ENCODE measurements at places on chromosomes 12 and 14.
A peak's percentile ranks its signal among the peaks of the same experiment; 100 is the strongest.

DNA sequence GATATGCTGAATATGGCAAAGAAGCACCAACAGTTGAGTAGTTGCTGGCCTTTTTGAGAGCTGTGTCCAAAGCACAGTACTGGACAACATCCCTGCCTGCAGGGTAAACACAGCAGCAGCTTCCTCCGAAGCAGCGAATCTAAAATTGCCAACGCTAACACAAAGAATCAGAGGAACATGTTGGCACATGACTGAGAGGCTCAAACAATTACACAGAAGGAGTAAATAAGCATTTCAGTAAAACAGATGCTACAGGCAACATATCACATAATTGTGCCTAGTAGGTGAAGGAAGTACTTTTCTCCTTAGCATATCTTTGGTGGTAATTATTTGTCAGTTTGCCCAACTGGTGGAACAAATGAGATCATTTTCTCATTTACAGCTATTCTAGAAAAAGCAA lies 52.1 kb downstream of the KICS2 start:
- DNase-seq = no peak

- no peak for DNase-seq
These were observed 108.1 kb downstream of the ZFP36L1 start for GRCh38 chr14:68684466-68685418.

GRCh38 chr12:112243255-112244110 lies 118.1 kb downstream of the TRAFD1 start:
- no peak for DNase-seq

DNA sequence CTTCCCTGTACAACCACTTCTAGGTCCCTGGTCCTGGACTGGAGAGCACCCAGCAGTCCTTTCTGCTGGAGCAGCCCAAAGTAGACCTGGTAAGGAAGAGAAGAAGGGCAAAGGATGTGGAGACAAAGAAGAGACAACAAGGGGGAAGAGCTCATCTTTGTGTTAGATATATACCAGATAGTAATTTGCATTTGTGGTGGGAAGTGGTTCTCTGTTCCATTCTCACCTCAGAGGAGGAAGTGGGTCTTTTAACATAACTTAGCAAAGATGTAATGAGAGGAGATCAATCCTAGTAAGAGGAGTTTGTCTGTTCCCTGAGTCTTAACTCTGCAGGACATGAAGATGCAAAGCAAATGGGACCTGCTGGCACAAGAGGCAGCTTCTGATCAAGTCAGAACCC lies 8.0 kb downstream of the CCDC198 start:
- DNase-seq = no peak

DNA sequence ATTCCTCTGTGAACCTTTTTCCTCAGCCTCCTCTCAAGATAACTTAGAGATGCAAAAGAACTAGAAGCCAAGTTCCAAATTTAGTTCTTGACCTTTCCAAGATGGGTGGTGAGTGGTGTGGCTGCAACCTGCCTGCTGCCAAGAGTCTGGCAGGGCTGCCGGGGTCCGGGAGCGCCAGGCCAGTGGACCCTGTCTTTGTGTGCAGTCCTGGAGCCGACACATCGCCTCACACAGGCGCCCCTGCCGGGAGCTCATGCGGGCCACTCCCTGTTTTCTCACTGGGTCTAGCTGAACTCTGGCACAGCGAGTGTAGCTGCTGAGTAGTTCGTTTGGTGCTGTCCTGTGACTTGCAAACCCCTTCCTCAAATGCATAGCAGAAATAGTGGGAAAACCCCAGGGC lies 84.9 kb downstream of the CACNA1C start:
- DNase-seq = no peak

- DNase-seq = no peak
These were observed 2.0 kb downstream of the SERPINA1 start for GRCh38 chr14:94386085-94387031.

DNA sequence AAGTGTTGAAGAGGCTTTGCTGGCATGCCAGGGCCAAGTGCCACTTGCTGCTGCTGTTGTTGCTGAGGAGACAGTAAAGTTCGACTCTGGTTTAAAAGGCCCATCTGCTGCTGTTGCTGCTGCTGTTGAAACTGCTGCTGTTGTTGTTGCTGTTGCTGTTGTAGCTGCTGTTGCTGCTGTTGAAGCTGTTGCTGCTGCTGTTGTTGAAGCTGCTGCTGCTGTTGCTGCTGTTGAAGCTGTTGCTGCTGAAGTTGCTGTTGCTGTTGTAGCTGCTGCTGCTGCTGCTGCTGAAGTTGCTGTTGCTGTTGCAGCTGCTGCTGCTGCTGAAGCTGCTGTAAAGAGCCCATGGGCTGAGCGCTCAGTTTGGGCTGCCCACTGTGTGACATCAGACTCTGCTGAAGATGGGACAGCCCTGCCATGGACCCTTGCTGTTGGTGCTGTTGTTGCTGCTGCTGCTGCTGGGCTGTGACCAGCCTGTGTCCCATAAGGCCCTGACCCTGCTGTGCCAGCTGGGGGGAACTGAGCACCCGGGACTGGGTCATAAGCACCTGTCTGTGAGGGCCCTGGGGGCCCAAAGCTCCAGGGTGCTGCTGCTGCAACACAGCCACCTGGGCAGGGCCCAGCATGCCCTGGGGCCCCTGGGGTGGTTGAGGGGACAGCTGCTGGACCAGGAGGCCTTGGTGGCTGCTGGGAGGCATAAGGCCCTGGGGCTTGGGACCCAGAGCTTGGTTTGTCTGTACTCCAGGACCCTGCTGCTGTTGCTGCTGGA lies 14.3 kb upstream of the PRKAG1 start:
- no peak for DNase-seq

DNA sequence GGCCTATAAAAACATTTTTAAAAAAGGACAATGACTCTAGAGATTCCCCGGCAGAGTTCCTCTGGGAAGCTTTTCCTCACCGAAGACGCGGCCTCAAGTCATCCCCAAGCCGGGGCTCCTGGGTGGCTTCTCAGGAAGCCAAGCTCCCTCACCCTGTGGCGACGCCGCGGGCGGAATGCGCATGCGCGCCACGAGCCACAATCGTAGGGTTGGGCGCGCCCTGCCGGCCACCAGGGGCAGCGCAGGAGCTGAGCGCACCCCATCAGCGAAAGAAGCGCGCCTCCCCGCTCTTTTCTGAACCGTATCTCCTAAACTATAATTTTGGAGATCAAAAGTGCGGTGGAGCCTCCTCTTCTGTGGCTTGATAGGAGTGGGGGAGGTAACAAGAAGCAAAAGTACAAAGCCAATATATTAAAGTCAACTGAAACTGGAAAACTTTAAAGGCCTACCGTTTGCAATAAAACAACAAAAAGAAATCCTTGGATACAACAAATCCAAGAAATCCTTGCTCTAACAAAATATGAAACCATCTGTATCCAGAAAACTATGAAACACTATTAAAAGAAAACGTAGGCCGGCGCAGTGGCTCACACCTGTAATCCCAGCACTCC lies 17.4 kb upstream of the CHFR start:
- peak; percentile 73 for DNase-seq
